Smooth muscle cell of trachea (primary cell): ENCODE measurements at places on chromosomes 6 and 20. TPM values are rescaled to one million over a fixed set of nuclear protein-coding genes. Genes with fewer than 3 reads are reported as not detected.

RIN2 gene
- total RNA-seq = 48.1 and 59.2 TPM in 2 replicates

IPCEF1 gene
- under 0.01 and 0.58 TPM in 2 replicates for total RNA-seq

EPHA7 gene
- total RNA-seq = 0.29 TPM in 1 of 2 replicates, not detected in the other

PRRC2A gene
- 46.6 and 50.6 TPM in 2 replicates for total RNA-seq

MAFB gene
- 1.0 and 3.3 TPM in 2 replicates for total RNA-seq

PREX1 gene
- 16.9 and 34.9 TPM in 2 replicates for total RNA-seq

SCRT2 gene
- not detected in 2 replicates for total RNA-seq

HLA-DQA1 gene
- total RNA-seq = not detected in 2 replicates

RAET1G gene
- total RNA-seq = 5.7 and 5.8 TPM in 2 replicates

PPIL6 gene
- total RNA-seq = 2.2 and 3.8 TPM in 2 replicates

OPRL1 gene
- 1.9 and 5.8 TPM in 2 replicates for total RNA-seq

FILIP1 gene
- 0.29 and 0.83 TPM in 2 replicates for total RNA-seq

SERINC3 gene
- total RNA-seq = 92.4 and 144 TPM in 2 replicates

TMEM217 gene
- total RNA-seq = 1.5 and 1.8 TPM in 2 replicates

RAET1L gene
- total RNA-seq = not detected in 2 replicates

ALDH5A1 gene
- total RNA-seq = 0.15 and 0.50 TPM in 2 replicates

OSTM1 gene
- total RNA-seq = 22.0 and 51.8 TPM in 2 replicates

NMBR gene
- not detected in 2 replicates for total RNA-seq

C6orf15 gene
- total RNA-seq = not detected in 2 replicates

PSMB9 gene
- 37.2 and 42.3 TPM in 2 replicates for total RNA-seq

CRYBG1 gene
- total RNA-seq = 12.6 and 15.6 TPM in 2 replicates

PTK6 gene
- total RNA-seq = 0.17 TPM in 1 of 2 replicates, not detected in the other

ARFGEF3 gene
- total RNA-seq = 0.17 and 0.44 TPM in 2 replicates

CST4 gene
- not detected in 2 replicates for total RNA-seq

DEFB124 gene
- total RNA-seq = not detected in 2 replicates

SLC35A1 gene
- 20.7 and 24.6 TPM in 2 replicates for total RNA-seq

CTCFL gene
- under 0.01 TPM in 1 of 2 replicates, not detected in the other for total RNA-seq

TIAM2 gene
- total RNA-seq = 20.0 and 33.7 TPM in 2 replicates
